ENCODE measurements at places on chromosomes 3 and 15.

- no peak for DNase-seq
Observed at GRCh38 chr15:43524254-43524845, 6.9 kb downstream of the MAP1A start.

- no peak for DNase-seq
Observed at GRCh38 chr15:72786676-72787345, 3.3 kb upstream of the ADPGK start.

GRCh38 chr15:73632670-73633058 is 525 bp downstream of the NPTN start:
- DNase-seq: no peak

DNA sequence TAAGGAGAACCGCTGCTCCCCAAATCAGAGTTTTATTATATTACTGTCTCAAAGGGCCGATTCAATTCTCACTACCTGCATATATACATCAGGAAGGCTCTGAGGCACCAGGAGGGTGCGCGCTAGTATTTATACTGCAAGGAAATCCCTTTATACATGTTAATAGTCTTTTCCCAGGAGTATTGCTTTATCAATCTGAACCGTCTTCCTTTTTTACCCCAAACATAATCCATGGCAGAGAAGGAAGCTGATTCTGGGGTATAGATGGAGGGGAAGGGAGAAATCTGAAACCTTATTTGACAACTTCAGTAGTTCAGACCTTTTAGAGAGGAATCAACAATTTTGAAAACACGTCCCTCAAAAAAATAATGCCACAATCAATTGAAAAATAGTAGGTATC is at the start of gene POU1F1:
TSS of gene POU1F1 (minus strand) at position 101 of the 400 bp plus-strand sequence. CDS start 122 bp downstream, outside the sequence.
- no peak for DNase-seq

Measured in activated CD4-positive, alpha-beta T cell treated with anti-CD3 and anti-CD28 coated beads for 1 hour (primary cell).